ENCODE measurements at places on chromosomes 11 and 22. TPM values are rescaled to one million over a fixed set of nuclear protein-coding genes. Genes with fewer than 3 reads are reported as not detected.

- no peaks in the 10 kb centered on the region for H3K36me3 ChIP-seq
- H3K4me3 ChIP-seq, result no peak overlapping the region
- no peak for DNase-seq
- no peaks in the 10 kb centered on the region for H3K4me1 ChIP-seq
- no peaks in the 10 kb centered on the region for H3K27me3 ChIP-seq
- no peak overlapping the region for H3K27ac ChIP-seq
These were observed 74.4 kb downstream of the ARHGAP32 start for GRCh38 chr11:129117595-129118350.

Gene DCDC1
- 0.09 TPM for total RNA-seq

Gene BEST1
- total RNA-seq, result 14.6 TPM

GRCh38 chr11:87236368-87236767 is 198.6 kb downstream of the TMEM135 start:
- H3K4me3 ChIP-seq, result no peak overlapping the region
- H3K4me1 ChIP-seq, result no peaks in the 10 kb centered on the region
- no peak for DNase-seq
- H3K27ac ChIP-seq, result no peak overlapping the region
- no peaks in the 10 kb centered on the region for H3K36me3 ChIP-seq
- H3K27me3 ChIP-seq, result no peaks in the 10 kb centered on the region

DNA sequence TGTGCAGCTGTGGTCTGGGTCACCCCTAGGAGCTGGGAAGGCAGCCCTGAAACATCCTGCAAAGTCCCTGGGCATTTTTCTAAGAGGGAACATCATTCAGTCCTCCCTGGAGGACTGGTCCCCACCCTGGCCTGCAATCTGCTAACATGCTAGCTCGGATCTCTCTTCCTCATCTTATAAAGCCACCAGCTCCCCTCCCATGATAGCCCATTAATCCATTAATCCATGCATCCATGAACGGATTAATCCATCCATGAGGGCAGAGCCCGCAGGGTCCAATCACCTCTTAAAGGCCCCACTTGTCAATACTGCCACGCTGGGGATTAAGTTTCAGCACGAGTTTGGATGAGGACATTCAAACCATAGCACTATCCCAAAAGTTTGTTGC is 12.1 kb downstream of the PRG3 start:
- no peak overlapping the region for H3K4me3 ChIP-seq
- H3K36me3 ChIP-seq, result no peaks in the 10 kb centered on the region
- no peaks in the 10 kb centered on the region for H3K27me3 ChIP-seq
- no peak overlapping the region for H3K27ac ChIP-seq

GRCh38 chr11:98955551-98955950 is 65.2 kb upstream of the CNTN5 start:
- DNase-seq, result no peak
- H3K36me3 ChIP-seq, result no peaks in the 10 kb centered on the region
- no peak overlapping the region for H3K4me3 ChIP-seq
- no peaks in the 10 kb centered on the region for H3K4me1 ChIP-seq
- no peaks in the 10 kb centered on the region for H3K27me3 ChIP-seq
- H3K27ac ChIP-seq, result no peak overlapping the region

DNA sequence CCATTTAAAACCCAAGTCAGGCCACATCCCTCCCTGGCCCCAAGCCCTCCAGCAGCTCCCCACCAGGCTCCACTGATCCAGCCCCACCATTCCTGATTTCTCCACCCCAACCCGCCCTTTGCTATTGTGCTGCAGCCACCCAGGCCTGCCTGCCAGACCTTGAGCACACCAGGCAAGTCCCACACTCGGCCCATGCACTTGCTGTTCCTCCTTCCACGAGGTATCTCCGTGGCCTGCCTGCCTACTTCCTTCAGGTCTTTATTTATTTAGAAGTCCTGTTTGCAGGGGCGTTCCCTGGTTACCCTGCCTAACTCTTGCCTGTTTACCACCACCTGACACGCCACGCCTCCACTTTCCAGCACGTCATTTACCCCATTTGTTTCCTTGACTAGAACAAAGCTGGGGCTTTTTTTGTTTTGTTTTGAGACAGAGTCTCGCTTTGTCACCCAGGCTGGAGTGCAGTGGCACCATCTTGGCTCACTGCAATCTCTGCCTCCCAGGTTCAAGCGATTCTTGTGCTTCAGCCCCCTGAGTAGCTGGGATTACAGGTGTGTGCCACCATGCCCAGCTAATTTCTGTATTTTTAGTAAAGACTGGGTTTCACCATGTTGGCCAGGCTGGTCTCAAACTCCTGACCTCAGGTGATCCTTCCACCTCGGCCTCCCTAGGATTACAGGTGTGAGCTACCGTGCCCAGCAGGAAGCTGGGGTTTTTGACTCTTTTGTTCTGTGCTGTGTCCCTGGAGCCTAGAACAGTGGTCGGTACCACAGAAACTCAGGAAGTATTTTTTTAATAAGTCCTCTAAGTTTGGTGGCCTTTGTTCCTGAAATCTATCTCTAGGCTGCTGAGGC is 6.7 kb downstream of the CENPM start:
- H3K4me1 ChIP-seq, result peaks cover 4% of the 10 kb centered on the region
- no peaks in the 10 kb centered on the region for H3K36me3 ChIP-seq
- no peaks in the 10 kb centered on the region for H3K27me3 ChIP-seq
- peak overlapping the region; percentile 65 for H3K27ac ChIP-seq

DNA sequence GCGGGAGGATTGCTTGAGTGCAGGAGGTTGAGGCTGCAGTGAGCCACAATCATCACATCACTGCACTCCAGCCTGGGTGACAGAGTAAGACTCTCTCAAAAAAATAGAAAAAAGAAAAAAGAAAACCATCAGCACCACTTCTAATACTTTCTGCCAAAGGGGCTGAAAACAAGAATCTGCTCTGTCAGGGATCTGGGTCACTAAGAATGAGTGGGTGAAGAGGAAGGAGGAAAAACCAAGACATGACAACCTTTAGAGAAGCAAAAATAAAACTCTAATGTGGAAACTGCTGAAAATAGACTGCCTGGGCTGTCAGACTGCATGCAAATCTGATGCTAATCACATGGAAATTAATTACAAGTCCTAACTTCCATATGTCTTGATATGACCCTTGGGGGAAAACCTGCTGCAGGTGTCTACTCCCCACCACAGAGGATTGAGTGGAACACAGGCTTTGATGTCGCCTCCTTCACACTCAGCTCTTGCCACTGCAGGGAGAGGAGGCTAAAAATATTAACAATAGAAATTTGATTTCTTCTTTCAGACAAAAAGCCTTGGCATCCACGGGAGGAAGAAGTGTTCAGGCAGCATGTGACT is 62.5 kb upstream of the CRTAM start:
- no peaks in the 10 kb centered on the region for H3K27me3 ChIP-seq
- no peaks in the 10 kb centered on the region for H3K36me3 ChIP-seq
- DNase-seq, result no peak
- H3K4me1 ChIP-seq, result no peaks in the 10 kb centered on the region
- H3K4me3 ChIP-seq, result no peak overlapping the region

- no peaks in the 10 kb centered on the region for H3K36me3 ChIP-seq
- H3K4me3 ChIP-seq, result no peak overlapping the region
- H3K4me1 ChIP-seq, result no peaks in the 10 kb centered on the region
- peak overlapping the region; percentile 69 for H3K27ac ChIP-seq
These were observed 9.2 kb downstream of the FBLN1 start for GRCh38 chr22:45511847-45512261.

Gene NECTIN1
- 13.0 TPM for total RNA-seq

DNA sequence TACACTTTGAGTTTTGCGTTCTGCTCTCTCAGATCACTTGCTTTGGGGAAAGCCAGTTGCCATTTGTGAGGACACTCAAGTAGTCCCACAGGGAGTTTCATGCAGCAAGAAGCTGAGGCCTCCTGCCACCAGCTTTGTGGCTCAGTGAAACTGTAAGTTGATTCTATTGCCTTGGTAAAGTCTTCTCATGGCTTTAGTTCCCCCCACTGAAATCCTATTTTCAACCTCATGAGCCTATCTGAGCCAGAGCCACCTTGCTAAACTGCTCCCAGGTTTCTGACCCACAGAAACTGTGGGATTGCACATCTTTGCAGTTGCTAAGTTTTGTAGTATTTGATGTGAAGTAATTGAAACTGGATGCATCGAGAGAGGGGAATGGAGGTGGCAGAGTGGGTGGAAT is 85.4 kb upstream of the TOP3B start:
- no peak for DNase-seq
- H3K4me3 ChIP-seq, result no peak overlapping the region
- peaks cover 5% of the 10 kb centered on the region for H3K4me1 ChIP-seq
- H3K36me3 ChIP-seq, result no peaks in the 10 kb centered on the region
- H3K27ac ChIP-seq, result no peak overlapping the region
- peaks cover 4% of the 10 kb centered on the region for H3K27me3 ChIP-seq

- H3K27ac ChIP-seq, result peak overlapping the region; percentile 76
- H3K4me1 ChIP-seq, result peaks cover 35% of the 10 kb centered on the region
- H3K4me3 ChIP-seq, result no peak overlapping the region
- no peaks in the 10 kb centered on the region for H3K36me3 ChIP-seq
- no peaks in the 10 kb centered on the region for H3K27me3 ChIP-seq
- peak; percentile 91 for DNase-seq
These were observed 45.1 kb downstream of the C11orf96 start for GRCh38 chr11:43987384-43988039.

- H3K36me3 ChIP-seq, result peaks cover 53% of the 10 kb centered on the region
- H3K27me3 ChIP-seq, result no peaks in the 10 kb centered on the region
- DNase-seq, result peak; percentile 72
- no peak overlapping the region for H3K27ac ChIP-seq
- peaks cover 50% of the 10 kb centered on the region for H3K4me1 ChIP-seq
- H3K4me3 ChIP-seq, result no peak overlapping the region
These were observed 2.2 kb upstream of the TUT1 start for GRCh38 chr11:62593434-62594044.

GRCh38 chr22:17368554-17369438 is 464 bp upstream of the CECR2 start:
- H3K4me3 ChIP-seq, result peak overlapping the region; percentile 42
- DNase-seq, result peak; percentile 84
- H3K27ac ChIP-seq, result peak overlapping the region; percentile 87
- peaks cover 7% of the 10 kb centered on the region for H3K27me3 ChIP-seq
- H3K36me3 ChIP-seq, result no peaks in the 10 kb centered on the region

DNA sequence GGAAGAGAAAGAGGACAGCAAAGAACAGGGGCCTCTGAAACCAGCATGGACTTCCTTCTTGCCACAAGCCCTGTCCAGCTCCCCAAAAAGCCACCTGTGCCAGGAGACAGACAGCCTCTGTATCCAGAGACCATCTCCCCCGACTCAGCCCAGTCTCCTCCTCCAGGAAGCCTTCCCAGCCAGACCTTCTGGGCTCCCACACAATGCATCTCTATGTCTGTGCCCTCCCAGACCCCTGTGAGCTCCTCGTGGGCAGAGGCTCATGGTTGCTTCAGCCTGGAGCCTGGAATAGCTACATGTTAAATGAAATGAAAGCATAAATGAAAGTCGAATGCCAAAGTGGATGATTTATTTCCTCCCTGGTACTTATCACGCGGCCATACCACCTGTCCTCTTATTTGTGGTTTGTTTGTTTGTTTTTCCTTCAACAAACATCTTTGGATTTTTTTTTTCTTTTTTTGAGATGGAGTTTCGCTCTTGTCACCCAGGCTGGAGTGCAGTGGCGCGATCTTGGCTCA is 7.3 kb upstream of the ARAP1 start:
- H3K4me1 ChIP-seq, result peaks cover 4% of the 10 kb centered on the region
- no peaks in the 10 kb centered on the region for H3K36me3 ChIP-seq
- H3K27me3 ChIP-seq, result no peaks in the 10 kb centered on the region
- H3K27ac ChIP-seq, result peak overlapping the region; percentile 45

- no peaks in the 10 kb centered on the region for H3K36me3 ChIP-seq
- no peaks in the 10 kb centered on the region for H3K27me3 ChIP-seq
- no peak overlapping the region for H3K4me3 ChIP-seq
- no peak for DNase-seq
- H3K27ac ChIP-seq, result no peak overlapping the region
- no peaks in the 10 kb centered on the region for H3K4me1 ChIP-seq
These were observed 96.0 kb downstream of the TENM4 start for GRCh38 chr11:79344753-79345294.

Gene IFITM1
- 98.7 TPM for total RNA-seq

DNA sequence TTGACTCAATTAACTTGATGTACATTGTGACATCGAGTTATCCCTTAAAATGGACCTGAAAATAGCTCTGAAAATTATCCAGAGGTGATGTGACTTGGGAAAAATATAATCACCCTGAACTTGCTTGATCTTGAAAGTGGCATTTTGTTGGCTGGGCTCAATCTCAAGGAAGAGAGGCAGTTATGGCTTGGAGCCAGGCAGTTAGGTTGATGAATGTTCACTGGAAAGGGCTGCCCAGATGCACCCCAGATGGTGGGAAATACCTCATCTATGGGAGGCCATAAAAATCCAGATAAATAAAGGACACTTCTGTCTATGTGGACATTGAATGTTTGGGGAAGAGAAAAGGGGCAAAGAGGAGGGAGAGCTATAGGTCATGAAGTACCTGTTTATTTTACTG is 55.7 kb upstream of the OR5AN1 start:
- no peak for DNase-seq
- no peaks in the 10 kb centered on the region for H3K4me1 ChIP-seq
- no peak overlapping the region for H3K4me3 ChIP-seq
- no peaks in the 10 kb centered on the region for H3K36me3 ChIP-seq
- H3K27ac ChIP-seq, result no peak overlapping the region

DNA sequence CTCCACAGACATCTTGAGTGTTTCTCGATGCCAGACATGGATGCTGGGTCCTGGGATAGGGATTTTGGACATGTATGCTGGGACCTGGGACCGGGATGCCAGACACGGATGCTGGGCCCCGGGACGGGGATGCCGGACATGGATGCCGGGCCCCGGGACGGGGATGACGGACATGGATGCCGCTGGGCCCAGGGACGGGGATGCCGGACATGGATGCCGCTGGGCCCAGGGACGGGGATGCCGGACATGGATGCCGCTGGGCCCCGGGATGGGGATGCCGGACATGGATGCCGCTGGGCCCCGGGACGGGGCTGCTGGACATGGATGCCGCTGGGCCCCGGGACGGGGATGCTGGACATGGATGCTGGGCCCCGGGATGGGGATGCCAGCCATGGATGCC is 97.1 kb upstream of the NNMT start:
- H3K36me3 ChIP-seq, result no peaks in the 10 kb centered on the region
- no peak overlapping the region for H3K4me3 ChIP-seq
- H3K4me1 ChIP-seq, result peaks cover 27% of the 10 kb centered on the region
- DNase-seq, result no peak
- H3K27me3 ChIP-seq, result no peaks in the 10 kb centered on the region

Gene LRRC56
- 3.1 TPM for total RNA-seq

GRCh38 chr11:44899959-44900358 is 50.7 kb downstream of the TP53I11 start:
- no peak for DNase-seq
- no peak overlapping the region for H3K4me3 ChIP-seq
- H3K36me3 ChIP-seq, result no peaks in the 10 kb centered on the region
- H3K27ac ChIP-seq, result no peak overlapping the region
- H3K27me3 ChIP-seq, result no peaks in the 10 kb centered on the region

DNA sequence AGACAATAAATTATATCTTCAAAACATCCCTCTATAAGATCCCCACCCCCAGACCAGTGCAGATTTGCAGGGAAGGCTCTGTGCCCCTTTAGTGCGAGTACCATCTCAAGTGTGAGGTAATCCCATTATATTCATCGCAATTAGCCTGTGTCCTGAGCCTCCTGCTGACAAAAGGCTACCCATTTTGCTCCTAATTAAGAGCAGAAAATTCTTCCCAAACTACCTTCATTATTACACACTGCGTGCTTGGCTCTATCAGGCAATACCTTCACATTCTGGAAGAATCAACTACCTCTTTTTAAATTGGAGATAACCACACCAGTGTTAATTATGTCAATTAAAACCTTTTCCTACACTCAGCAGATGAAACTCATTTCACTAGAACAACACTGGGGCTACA is 1133.4 kb upstream of the CCDC90B start:
- H3K27me3 ChIP-seq, result no peaks in the 10 kb centered on the region
- no peak overlapping the region for H3K4me3 ChIP-seq
- H3K27ac ChIP-seq, result no peak overlapping the region
- no peak for DNase-seq

All from left lung (tissue), 14 donors.